ENCODE measurements at places on chromosomes 12 and 14.

DNA sequence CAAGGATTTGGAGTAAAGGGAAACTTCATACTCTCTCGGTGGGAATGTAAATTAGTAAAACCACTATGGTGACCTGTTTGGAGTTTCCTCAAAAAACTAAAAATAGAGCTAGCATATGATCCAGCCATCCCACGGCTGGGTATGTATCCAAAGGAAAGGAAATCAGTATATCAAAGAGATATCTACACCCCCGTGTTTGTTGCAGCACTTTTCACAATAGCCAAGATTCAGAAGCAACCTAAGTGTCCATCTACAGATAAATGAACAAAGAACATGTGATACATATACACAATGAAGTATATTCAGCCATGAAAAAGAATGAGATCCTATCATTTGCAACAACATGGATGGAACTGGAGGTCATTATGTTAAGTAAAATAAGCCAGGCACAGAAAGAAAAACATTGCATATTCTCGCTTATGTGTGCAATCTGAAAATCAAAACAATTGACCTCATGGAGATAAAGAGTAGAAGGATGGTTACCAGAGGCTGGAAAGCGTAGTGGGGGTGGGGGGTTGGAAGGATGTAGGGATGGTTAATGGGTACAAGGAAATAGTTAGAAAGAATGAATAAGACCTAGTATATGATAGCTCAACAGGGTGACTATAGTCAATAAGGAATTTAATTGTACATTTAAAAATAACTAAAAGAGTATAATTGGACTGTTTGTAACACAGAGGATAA lies 468.0 kb downstream of the BCAT1 start:
- no peak for DNase-seq

GRCh38 chr12:19021646-19022045 lies 107.9 kb upstream of the PLEKHA5 start:
- no peak for DNase-seq

DNA sequence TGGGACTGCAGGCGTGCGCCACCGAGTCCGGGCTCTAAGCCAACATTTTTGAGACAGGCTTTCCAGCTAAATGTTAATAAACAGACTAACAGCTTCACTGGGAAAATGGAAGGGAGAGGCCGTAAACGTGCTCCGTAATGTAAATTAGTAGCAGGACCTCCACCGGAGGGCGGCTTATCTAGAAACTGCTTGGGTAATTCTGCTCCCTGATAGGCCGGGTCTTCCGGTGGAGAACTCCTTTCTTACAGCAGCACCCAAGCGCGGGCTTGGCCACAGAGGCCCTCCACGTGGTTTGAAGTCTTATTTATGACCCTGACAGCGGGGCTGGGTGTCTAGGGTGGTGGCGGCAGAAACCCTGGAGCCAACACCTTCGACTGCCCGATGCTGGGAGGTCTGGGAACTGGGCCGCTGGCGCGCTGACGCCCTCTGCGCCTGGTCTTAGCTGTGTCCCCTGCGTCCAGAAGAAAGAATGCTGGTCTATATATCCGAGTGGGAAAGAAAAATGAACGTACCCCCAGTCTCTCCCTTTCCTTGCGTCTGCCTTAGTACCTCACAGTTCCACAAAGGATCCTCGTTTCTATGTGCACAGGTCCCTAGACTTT lies 1.7 kb downstream of the DPPA3 start:
- no peak for DNase-seq

DNA sequence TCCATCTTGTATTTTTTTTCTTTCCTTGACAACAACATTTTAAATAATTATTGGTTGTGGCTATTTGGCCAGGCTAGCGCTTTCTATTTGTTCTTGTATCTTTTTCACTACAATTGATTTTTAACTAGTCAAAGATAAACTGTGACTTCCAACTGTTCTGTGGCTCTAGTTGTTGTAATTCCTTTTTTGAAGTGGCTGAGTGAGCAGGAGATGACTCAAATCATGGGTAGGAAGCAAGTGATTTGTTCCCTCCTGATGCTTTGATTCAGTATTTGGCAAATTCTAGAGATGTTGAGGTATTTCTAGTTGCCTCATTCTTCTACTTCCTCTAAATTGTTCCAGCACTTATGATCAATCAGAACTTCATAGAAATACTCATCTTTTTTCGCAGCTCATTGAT lies 633.5 kb downstream of the RERGL start:
- no peak for DNase-seq

DNA sequence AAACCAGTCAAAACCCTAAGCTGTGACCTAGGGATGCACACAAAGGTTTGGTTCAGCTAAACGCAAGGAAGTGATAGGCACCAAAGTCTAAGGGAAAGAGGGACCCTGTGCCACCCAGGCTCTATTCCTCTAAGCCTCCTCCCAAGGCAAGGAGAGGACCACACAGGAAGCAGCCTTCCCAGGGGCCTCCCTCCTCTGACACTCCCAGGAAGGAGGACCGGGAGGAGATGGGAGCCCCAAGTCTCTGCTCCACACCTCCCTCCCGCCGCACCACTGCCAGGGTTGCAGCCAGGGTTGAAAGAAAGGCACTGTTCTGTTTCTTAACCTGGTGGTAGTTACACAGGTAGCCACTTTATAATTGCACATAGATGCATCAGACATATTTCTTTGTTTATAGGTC lies 21.9 kb downstream of the TCHP start:
- DNase-seq, result no peak

- DNase-seq, result no peak
Measured at GRCh38 chr14:95133282-95133681, 24.0 kb downstream of the DICER1 start.

GRCh38 chr12:43401096-43401495 lies 150.9 kb downstream of the ADAMTS20 start:
- DNase-seq, result no peak

DNA sequence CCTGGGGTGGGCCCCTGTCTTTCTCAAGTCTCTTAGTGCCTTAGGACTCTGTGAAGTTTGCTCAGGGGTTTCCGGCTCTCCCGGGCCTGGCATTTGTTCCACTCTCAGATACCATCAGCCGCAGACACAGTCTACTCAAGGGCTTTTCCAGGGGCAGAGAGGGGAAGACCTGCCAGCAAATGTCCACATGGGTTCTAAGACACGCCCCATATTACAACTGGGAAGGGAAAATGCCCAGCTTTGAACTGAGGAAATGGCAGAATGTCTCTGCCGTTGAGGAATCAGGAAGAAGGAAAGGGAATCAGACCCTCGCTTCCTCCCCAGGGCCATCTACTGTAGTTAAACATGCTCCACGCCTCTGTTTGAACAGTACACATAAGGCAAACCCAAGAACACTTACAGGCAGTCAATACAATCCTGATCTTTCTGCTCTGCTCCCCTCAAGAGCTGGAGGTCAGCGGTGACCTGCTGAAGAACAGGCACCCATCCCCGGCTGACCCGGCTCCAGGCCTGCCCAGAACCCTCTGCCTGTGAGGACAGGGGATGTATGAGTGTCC lies 7.9 kb downstream of the CCDC85C start:
- no peak for DNase-seq

DNA sequence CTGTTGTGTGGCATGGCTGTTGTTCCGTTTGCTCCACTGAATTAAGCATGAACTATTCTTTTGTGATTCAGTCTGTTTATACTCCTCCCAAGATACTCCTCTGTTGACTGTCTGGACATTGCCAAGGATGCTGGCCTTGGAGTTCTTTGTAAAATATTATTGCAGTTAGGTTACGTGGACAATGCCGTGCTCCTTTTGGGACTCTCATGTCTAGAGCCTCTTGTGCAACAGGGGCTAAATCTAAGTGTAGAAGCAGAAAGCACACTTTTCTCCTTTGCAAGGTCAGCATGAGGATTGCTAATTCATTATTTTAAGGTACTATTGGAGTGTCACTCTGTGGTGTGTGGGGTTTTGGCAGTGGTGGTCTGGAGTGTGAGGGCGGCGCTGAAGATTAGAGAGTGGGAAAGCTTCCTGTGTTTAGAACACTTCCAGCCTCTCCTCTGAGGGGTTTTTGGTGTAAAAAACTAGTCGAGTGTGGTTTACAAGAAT lies 125.4 kb downstream of the SAMD4A start:
- DNase-seq, result no peak

DNA sequence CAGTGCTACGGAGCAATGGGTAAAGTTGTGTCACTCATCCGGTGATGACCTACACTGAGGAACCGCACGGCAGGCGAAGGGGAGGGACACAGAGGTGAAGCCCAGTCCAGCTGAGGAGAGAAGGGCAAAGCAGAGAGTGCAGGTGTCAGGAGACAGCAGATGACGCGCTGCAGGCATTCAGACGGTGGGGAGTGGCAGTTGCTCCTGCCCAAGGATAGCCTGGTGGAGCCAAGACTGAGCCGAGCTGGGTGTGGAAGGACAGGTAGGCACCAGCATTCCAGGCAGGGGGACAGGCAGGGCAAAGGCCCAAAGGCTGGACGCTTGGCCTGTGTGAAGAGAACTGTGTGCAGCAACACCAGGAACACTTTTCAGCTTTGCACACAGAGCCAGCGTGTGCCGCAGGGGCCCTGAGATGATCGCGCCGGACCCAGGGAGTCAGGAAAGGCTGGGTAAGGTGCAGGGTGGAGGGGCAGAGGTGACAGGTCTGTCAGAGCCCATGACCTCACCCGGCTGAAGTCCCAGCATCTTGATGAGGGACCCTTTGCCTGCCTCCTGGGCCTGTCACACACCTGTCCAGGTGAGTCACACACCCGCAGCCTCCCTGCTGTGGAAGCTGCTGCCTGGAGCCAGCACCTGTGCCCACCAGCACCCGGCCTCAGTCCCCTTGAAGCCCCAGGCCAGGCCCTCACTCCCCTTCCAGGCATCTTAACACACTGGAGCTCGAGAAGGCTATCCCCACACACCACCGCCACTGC lies 48.4 kb downstream of the TSPAN11 start:
- DNase-seq, result no peak
